ENCODE measurements at places on chromosomes 5 and 9.

- no peak for DNase-seq
Observed at GRCh38 chr9:77708064-77708815, 60.1 kb upstream of the GNA14 start.

DNA sequence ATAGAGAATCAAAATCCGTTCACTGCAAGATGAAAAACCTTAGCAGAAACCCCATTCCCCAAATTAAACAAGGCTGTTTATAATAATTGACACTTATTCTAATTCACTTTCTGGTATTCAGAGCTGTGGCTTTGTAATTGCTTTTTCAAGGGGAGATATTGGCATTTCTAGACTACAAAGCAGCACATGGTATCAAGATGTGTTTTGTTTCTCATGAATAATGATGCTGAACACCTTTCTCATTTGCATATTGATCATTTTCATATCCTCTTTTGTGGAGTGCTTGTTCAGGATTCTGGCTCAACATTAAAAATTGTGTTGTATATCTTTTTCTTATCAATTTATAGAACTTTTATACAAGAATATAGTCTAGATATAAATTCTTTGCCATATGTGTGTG, 22.4 kb upstream of the ANKRD55 start:
- no peak for DNase-seq

- no peak for DNase-seq
Observed at GRCh38 chr5:144289277-144289676, 118.6 kb downstream of the KCTD16 start.

GRCh38 chr5:2818936-2819335, 67.5 kb upstream of the IRX2 start:
- DNase-seq = no peak

GRCh38 chr5:177040814-177041420, 18.4 kb downstream of the ZNF346 start:
- peak; percentile 9 for DNase-seq

- DNase-seq = no peak
Observed at GRCh38 chr5:177468685-177469628, 4.5 kb downstream of the DBN1 start.

DNA sequence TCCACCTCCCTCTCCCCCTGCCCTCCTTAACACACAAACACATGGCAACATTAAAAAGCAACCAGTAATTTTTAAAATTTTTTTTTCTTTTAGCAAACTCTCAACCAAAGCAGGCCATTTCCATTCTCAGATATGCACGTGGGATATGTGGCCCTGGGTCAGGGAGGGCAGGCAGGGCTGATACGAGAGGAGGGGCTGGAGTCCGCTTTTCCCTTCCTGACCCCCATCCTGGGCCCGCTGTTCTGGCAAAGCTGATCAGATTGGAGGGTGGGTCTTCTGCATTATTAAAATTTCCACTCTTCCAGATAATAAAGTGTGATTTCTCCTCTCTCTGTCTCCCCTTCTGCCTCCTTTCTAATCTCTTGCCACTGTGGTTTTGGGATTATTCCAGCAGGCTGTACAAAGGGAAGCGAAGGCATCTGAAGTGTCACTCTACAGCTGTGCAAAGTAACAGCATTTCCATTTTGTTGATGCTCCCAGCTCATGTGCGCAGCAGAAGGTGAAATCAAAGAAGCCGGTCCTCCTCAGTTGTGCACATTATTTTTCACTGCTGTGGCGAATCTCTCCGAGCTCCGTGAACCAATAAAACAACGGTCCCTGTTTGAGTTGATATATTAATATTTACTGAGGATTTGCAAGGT, 12.0 kb downstream of the IRX1 start:
- no peak for DNase-seq

DNA sequence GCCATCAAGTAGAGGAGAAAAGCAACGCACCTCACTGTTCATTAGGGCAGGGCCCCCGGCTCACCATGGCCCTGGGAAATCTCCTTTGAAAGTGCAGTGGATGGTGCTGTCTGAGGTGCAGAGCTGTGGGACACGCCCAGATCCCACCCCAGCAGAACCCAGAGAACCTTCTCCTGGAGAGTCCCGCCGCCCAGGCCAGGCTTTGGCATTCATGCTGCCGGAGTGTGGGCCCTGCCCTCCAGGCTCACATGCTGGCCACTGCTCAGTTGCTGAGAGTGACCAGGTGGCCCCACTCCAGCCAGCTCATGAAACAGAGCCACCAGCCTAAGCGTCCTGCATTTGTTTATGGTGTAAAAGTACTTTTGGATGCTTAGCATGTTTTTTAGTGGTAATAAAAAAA, 23.8 kb upstream of the LRRC14B start:
- DNase-seq = no peak

DNA sequence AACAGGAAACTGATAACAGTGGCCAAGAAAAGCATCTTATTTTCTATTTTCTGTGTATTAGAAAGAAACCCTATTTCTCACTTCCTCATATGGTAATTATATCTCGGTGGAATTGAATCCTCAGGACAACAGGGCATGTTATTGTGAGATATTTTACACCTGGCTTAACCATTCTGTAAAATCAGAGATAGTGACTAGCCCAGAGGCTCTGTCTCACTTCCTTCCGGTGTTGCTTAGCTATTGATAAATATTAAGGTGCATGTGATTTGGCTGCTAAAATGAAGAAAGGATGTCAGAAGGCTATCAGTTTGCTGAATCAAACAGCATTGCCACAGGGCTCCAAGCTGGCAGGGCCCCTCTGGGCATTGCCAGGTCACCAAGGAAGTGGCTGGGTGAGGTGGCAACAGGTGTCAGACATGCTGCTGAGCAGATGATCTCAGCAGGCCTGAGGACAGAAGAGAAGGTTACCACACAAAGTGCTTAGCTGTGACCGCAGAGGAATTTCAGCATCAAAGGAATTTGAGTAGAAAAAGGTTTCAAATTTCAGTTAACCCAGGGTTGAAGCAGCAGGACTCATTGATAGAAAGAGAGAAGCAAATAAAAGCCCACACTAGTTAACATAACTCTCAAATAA, 330.7 kb downstream of the PDE4D start:
- no peak for DNase-seq

GRCh38 chr5:35159370-35159742, 70.9 kb downstream of the PRLR start:
- no peak for DNase-seq

DNA sequence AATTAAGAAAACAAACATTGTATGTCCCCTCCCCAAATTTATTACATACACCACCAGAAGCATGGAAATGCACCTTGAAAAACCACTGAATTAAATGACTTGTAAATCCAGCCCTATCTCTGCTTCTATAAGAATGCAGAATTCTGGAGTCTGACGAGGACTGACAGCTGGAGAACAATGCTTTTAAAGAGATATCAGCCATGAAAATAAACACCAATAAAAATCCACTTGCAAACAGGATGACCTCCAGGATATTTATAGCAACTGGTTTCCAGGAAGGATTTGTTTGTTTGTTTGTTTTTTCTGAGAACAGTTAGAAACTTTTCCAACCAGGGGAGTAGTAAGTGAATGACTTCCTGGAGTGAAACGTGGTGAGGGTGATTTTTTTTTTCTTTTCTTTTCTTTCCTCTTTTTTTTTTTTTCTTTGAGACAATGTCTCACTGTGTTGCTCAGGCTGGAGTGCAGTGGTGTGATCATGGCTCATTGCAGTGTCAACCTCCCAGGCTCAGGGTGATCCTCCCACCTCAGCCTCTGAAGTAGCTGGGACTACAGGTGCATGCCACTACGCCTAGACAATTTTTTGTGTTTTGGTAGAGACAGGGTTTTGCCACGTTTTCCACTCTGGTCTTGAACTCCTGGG, 38.7 kb upstream of the SLC36A1 start:
- DNase-seq = no peak

- DNase-seq = no peak
Observed at GRCh38 chr5:17042041-17042440, 106.0 kb upstream of the MYO10 start.
